ENCODE measurements at places on chromosomes 6 and 20. TPM values are rescaled to one million over a fixed set of nuclear protein-coding genes. Genes with fewer than 3 reads are reported as not detected.

The LYRM2 gene
- 12.5 TPM for total RNA-seq

- H3K27me3 ChIP-seq = no peaks in the 10 kb centered on the region
- no peaks in the 10 kb centered on the region for H3K4me1 ChIP-seq
- peak overlapping the region; percentile 67 for H3K27ac ChIP-seq
- H3K36me3 ChIP-seq = no peaks in the 10 kb centered on the region
- H3K4me3 ChIP-seq = no peak overlapping the region
- no peak for DNase-seq
Observed at GRCh38 chr20:17806739-17807441, 107.1 kb downstream of the BANF2 start.

- no peaks in the 10 kb centered on the region for H3K36me3 ChIP-seq
- H3K4me3 ChIP-seq = no peak overlapping the region
- H3K27ac ChIP-seq = no peak overlapping the region
- H3K4me1 ChIP-seq = no peaks in the 10 kb centered on the region
- DNase-seq = no peak
- H3K27me3 ChIP-seq = no peaks in the 10 kb centered on the region
Observed at GRCh38 chr6:169918239-169918953, 167.0 kb downstream of the ERMARD start.

The B3GAT2 gene
- not detected for total RNA-seq

- H3K27ac ChIP-seq = no peak overlapping the region
- H3K4me1 ChIP-seq = peaks cover 25% of the 10 kb centered on the region
- DNase-seq = no peak
- H3K36me3 ChIP-seq = no peaks in the 10 kb centered on the region
- H3K4me3 ChIP-seq = no peak overlapping the region
- H3K27me3 ChIP-seq = no peaks in the 10 kb centered on the region
Observed at GRCh38 chr20:38965264-38965663, 3.1 kb downstream of the DHX35 start.

DNA sequence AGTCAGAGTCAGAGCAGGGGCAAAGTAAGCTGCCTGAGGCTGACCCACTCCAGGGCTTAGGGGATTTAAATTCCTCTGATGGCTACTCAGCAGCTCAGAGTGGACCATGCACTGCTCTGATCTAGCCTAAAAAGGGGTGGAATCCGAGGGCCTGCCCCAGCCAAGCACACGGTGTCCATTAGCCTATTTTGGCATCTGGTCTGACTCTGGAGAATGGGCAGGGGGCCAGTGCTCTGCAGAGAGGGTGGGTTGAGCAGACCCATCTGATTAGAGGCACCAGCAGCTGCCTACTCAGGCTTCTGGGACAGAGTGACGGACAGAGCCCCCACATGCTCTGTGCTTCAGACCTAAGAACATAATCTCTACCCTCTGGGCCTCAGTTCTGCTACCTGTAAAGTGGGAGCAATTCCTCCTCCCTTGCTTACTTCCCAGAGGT, 25.9 kb upstream of the TGM2 start:
- H3K27ac ChIP-seq = no peak overlapping the region
- no peak for DNase-seq
- H3K4me1 ChIP-seq = no peaks in the 10 kb centered on the region
- H3K27me3 ChIP-seq = no peaks in the 10 kb centered on the region
- H3K36me3 ChIP-seq = no peaks in the 10 kb centered on the region

The PSORS1C2 gene
- total RNA-seq = not detected

- no peaks in the 10 kb centered on the region for H3K27me3 ChIP-seq
- no peak for DNase-seq
- H3K36me3 ChIP-seq = no peaks in the 10 kb centered on the region
- H3K4me3 ChIP-seq = no peak overlapping the region
- peak overlapping the region; percentile 60 for H3K27ac ChIP-seq
Observed at GRCh38 chr6:139325125-139325524, 33.3 kb upstream of the TXLNB start.

The SIRPB1 gene
- 1.6 TPM for total RNA-seq

DNA sequence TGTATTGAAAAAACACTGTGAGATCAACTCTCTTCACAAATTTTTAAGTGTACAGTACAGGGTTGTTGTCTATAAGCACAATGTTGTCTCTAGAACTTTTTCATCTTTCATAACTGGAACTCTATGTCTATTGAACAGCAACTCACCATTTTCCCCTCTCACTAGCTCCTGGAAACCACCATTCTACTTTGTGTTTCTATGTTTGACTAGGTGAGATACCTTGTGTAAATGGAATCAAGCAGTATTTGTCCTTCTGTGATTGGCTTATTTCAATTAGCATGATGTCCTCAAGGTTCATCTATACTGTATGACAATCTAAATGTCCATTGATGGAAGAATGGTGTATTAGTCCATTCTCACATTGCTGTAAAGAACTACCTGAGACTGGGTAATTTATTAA, 210.1 kb upstream of the FUT9 start:
- no peak overlapping the region for H3K27ac ChIP-seq
- DNase-seq = no peak
- H3K27me3 ChIP-seq = no peaks in the 10 kb centered on the region
- no peaks in the 10 kb centered on the region for H3K4me1 ChIP-seq

The ACTR5 gene
- total RNA-seq = 13.1 TPM

The KHDRBS2 gene
- total RNA-seq = 3.1 TPM

The CCM2L gene
- 0.88 TPM for total RNA-seq

DNA sequence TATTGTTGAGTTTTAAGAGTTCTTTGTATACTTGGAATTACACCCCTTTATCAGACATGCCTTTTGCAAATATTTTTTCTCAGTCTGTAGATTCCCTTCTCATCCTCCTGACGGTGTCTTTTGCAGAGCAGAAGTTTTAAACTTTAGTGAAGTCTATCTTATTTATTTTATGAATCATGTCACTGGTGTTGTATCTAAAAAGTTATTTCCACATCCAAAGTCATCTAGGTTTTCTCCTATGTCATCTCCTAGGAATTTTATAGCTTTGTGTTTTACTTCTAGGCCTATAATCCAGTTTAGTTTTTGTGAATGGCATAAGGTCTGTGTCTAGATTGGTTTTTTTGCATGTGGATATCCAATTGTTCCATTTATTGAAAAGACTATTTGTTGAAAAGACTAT, 271.3 kb downstream of the KIF16B start:
- no peak overlapping the region for H3K27ac ChIP-seq
- no peaks in the 10 kb centered on the region for H3K4me1 ChIP-seq
- no peak overlapping the region for H3K4me3 ChIP-seq
- no peak for DNase-seq

GRCh38 chr20:57432862-57433491, 41.8 kb downstream of the RBM38 start:
- no peak overlapping the region for H3K4me3 ChIP-seq
- no peaks in the 10 kb centered on the region for H3K27me3 ChIP-seq
- H3K36me3 ChIP-seq = no peaks in the 10 kb centered on the region
- peaks cover 30% of the 10 kb centered on the region for H3K4me1 ChIP-seq

- no peaks in the 10 kb centered on the region for H3K27me3 ChIP-seq
- H3K27ac ChIP-seq = no peak overlapping the region
- no peak for DNase-seq
- H3K4me3 ChIP-seq = no peak overlapping the region
- no peaks in the 10 kb centered on the region for H3K36me3 ChIP-seq
Observed at GRCh38 chr20:61883857-61884393, 181.8 kb downstream of the TAF4 start.

DNA sequence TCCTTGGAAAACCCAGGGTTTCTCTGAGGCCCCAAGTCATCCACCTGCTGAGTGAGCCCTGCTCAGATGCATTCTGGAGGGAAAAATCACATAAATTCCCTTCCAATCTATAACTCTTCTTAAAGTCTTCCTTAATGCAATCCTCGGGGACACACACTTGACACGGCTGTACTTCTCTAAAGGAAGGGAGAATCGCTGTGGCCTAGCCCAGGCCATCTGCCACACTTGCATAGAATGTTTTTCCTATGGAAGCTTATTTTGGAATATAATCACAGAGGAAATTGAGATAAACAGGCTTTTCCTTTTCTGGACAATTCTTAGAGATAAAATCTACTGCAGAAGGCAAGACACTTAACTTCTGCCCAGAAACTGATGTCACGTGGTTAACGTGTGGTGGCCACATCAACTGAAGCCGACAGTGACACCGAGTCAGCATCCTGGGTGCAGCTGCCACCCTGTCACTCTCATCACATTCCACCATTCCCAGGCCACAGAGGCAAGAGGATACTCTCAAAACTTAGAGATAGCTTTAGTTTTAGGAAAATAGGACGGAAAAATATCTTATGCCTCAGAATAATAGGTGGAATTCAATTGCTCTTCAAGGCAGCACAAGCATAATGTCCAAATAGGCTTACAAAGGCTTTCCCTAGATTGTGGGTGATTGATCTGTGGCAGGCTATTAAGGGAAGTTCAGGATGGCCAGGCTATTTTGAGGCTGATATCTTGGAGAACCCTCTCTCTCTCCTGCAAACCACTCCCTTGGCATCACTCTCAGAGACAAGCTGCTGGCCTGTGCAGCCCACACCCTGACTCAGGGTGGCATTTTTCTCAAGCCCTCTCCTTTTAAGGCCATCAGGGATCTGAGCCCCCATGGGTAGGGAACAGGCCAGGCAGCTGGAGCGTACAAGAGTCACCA, 29.6 kb downstream of the PSMB1 start:
- H3K4me3 ChIP-seq = no peak overlapping the region
- no peak for DNase-seq
- no peaks in the 10 kb centered on the region for H3K4me1 ChIP-seq
- no peaks in the 10 kb centered on the region for H3K36me3 ChIP-seq
- no peaks in the 10 kb centered on the region for H3K27me3 ChIP-seq

- no peaks in the 10 kb centered on the region for H3K27me3 ChIP-seq
- no peak overlapping the region for H3K4me3 ChIP-seq
- no peak overlapping the region for H3K27ac ChIP-seq
- H3K36me3 ChIP-seq = no peaks in the 10 kb centered on the region
- H3K4me1 ChIP-seq = no peaks in the 10 kb centered on the region
Observed at GRCh38 chr6:133817460-133818047, 71.4 kb upstream of the TCF21 start.

GRCh38 chr20:34729416-34729815, 25.3 kb downstream of the TP53INP2 start:
- H3K36me3 ChIP-seq = peaks cover 60% of the 10 kb centered on the region
- no peak for DNase-seq
- H3K4me3 ChIP-seq = no peak overlapping the region
- no peaks in the 10 kb centered on the region for H3K4me1 ChIP-seq
- no peaks in the 10 kb centered on the region for H3K27me3 ChIP-seq

DNA sequence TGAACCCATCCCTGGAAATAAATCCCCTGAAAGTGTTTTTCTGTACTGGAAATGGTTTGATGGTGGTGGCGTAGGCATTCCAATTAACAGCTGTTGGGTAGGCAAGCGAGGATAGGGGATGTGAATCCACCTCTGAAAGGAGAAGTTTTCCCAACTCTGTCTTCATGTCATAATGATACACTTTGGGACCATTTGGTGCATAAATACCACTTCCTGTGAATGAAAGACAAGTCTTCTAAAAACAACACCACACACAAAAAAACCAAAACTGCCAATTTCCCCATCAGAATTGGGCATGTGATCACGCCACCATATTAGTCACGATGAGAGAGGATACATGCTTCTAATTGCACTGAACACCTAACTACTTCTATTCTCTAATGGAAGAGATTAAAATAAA, 6.4 kb downstream of the VNN2 start:
- H3K27me3 ChIP-seq = no peaks in the 10 kb centered on the region
- no peak overlapping the region for H3K4me3 ChIP-seq
- DNase-seq = no peak

GRCh38 chr6:101550451-101550850, 156.9 kb downstream of the GRIK2 start:
- no peaks in the 10 kb centered on the region for H3K36me3 ChIP-seq
- no peak overlapping the region for H3K27ac ChIP-seq
- no peak for DNase-seq
- no peaks in the 10 kb centered on the region for H3K27me3 ChIP-seq
- H3K4me1 ChIP-seq = no peaks in the 10 kb centered on the region
- no peak overlapping the region for H3K4me3 ChIP-seq

The RPRD1B gene
- total RNA-seq = 55.3 TPM

DNA sequence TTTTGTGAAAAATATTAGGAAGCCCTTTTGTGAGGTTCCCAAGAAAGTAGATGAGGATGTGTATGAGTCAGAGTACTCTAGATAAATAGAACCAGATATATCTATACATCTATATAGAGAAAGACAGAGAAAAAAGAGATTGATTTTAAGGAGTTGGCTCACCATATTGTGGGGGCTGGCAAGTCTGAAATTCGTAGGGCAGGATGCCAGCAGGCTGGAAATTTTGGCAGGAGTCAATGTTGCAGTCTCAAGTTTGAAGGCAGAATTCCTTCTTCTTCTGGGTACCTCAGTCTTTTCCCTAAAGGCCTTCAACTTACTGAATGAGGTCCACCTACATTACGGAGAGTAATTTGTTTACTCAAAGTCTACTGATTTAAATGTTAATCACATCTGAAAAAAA, 65.3 kb upstream of the SAMD3 start:
- no peaks in the 10 kb centered on the region for H3K27me3 ChIP-seq
- no peaks in the 10 kb centered on the region for H3K36me3 ChIP-seq
- H3K4me3 ChIP-seq = no peak overlapping the region

DNA sequence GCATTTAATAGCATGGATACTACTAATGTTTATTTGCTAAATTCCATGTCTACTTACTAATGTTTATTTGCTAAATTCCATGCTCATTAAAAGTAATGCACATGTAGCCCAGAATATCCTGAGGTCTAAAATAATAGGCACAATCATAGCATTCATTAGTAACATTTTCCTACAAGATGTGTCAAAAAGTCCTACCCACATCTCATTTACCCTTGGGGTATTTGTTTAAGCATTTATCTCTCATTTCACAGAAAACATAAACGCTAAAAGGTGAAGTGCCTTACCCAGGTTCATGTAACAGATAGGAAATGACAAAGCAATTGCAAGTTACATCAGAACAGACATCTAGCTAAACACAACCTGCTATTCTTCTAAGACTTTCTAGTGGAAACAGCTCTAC, 457.1 kb downstream of the HACE1 start:
- no peak overlapping the region for H3K27ac ChIP-seq
- no peaks in the 10 kb centered on the region for H3K4me1 ChIP-seq
- no peak overlapping the region for H3K4me3 ChIP-seq
- H3K27me3 ChIP-seq = no peaks in the 10 kb centered on the region
- no peak for DNase-seq

The COX4I2 gene
- not detected for total RNA-seq

DNA sequence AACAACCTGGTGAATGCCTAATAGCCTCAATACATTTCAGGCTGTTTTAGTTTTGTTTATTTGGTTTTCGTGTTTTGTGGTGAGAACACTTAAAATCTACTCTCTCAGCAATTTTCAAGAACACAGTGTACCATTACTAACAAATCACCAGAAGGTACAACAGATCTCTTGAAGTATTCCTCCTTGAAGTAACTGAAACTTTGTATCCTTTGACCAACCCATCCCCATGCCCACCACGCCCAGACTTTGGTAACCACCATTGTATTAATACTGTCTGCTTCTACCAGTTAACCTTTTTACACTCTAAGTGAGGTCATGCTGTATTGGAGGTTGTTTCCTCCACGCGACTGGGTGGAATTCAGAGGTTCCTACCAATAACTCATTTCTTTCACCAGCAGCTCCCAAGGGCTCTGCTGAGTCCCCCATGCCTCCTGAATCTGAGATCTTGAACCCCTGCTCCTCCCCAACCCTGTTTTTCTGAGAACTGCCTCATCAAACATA, 5.7 kb upstream of the TRIM40 start:
- H3K27ac ChIP-seq = peak overlapping the region; percentile 2
- no peaks in the 10 kb centered on the region for H3K36me3 ChIP-seq
- DNase-seq = no peak
- no peak overlapping the region for H3K4me3 ChIP-seq
- H3K27me3 ChIP-seq = peaks cover 8% of the 10 kb centered on the region
- no peaks in the 10 kb centered on the region for H3K4me1 ChIP-seq

- H3K36me3 ChIP-seq = no peaks in the 10 kb centered on the region
- no peak for DNase-seq
- H3K27me3 ChIP-seq = no peaks in the 10 kb centered on the region
- no peak overlapping the region for H3K27ac ChIP-seq
- no peak overlapping the region for H3K4me3 ChIP-seq
Observed at GRCh38 chr20:34622821-34623451, 54.0 kb downstream of the PIGU start.

The CRISP1 gene
- total RNA-seq = not detected
